ENCODE measurements at places on chromosomes 6 and 20.

GRCh38 chr6:38861926-38862401 lies 146.9 kb downstream of the DNAH8 start:
- no peak for DNase-seq

DNA sequence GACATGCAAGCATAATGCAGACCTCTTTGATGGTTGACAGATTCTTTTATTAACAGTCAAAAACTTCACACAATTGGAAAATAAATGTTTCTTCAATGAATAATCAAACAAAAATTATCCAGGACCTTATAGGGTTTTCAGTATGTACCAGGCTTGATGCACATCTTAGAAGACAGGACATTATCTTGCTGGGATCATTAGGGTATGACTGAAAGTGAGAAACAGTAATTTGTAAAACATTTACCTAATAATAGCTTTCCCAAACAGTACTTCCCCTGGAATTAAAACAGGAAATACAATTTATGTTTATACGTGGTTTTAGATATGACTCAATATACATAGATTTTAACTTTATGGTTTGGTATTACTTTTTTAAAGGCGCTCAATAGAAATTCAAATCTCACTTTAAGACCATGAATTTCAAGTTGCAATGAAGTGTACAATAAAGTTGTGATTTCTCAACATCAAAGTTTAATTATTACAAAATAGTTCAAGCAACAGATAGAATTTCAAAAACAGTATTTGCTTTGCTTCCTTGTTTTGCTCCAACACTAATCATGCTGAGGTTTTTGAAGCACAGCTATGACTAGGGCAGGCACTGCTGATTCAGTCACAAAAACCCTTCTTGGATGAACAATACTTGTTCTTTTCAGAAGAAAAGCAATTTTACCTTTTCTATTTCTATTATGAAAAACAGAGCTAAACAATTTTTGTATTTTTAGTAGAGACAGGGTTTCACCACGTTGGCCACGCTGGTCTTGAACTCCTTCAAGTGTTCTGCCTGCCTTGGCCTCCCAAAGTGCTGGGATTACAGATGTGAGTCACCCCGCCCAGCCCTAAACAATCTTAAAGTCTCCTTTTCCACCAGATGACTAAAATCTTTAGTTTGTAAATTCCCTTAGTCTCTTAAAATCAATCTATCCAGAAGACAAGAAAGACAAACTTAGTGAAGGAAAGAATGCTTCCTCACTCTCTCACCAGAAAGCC lies 13.7 kb downstream of the SOD2 start:
- no peak for DNase-seq

DNA sequence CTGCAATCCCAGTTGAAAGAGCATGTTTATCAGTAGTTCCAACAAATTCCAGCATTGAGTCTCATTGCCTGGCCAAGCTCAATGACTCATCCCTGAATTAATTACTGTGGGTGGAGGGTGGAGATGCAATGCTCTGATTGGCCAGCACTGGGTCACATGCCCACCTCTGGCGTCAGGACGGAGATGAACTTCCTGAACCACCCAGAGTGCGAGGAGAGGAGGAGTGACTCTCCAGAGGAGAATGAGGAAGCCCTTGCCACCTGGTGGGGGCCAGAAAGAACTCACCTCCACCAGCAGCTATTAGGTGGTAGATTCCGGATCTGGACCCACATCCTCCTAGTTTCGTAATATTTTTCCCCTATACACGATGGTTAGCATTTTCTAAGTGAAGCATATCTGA lies 283.9 kb downstream of the TBC1D7 start:
- DNase-seq: no peak

GRCh38 chr6:129750360-129750759 lies 40.4 kb upstream of the ARHGAP18 start:
- DNase-seq: no peak

DNA sequence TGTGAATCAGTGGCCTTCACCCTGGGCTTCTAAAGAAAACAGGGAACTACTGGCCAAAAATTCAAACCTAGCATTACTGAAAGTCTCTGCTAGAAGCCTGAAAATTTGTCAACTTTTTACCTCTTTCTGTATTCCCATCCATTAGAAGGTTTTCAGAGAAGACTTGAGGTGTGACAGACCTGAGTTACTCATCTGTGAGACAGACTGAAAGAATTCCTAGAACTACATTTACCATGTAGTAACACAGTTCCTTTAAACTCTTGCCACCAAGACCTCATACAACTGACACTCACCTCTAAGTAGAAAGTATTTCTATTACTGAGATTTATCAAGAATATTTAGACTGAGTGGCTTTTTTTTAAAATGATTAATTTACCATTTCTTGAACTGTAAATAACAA lies 4.5 kb downstream of the DPM1 start:
- DNase-seq: no peak

Data from hindlimb muscle (tissue), 1 donor.